NCI-H524 treated with DMSO at 0.1 percent for 48 hours (cell line): ENCODE measurements at places on chromosomes 3 and 15.
A peak's percentile ranks its signal among the peaks of the same experiment; 100 is the strongest.

GRCh38 chr3:128254066-128254590, 100.8 kb downstream of the EEFSEC start:
- no peak for DNase-seq

GRCh38 chr3:170848292-170848917, 21.6 kb downstream of the RPL22L1 start:
- DNase-seq = peak; percentile 8

- DNase-seq = no peak
These were observed 1013.1 kb downstream of the NTRK3 start for GRCh38 chr15:87243474-87243873.

- DNase-seq = no peak
These were observed 177.2 kb downstream of the ITPR1 start for GRCh38 chr3:4670352-4670751.

DNA sequence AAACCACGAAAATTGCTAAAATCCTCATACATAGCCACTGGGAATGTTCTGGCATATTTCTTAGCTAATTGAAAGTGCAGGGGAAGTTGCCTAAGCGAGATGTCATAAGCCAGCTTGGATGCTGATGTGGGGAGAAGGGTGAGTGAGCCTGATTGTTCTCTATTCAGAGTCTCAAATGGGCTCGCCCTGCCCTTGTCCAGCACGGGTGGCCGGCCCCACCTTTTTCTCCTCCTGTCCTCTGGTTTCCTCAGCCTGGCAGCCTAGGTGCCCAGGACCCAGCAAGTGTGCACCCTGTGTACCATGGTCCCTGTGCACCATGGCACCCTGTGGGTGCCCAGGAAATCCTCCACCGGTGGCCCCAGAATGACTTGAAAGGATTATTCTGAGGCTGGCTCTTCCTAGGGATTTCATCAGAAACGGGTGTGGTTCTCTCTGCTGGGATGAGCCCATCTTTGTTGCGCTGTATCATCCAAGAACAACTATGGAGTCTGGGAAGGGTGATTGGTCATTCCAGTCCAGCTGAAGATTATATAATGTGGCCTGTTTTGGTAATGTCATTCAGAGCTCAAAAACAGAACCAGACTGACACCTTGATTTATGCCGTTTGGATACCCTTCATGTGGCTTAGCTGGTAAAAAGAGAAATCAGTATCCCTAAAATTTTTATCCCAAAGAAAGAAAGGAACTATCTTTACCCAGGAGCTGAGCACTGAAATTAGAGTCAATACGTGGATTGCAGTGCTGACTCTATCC, 150.8 kb upstream of the BHLHE40 start:
- no peak for DNase-seq

- no peak for DNase-seq
These were observed 27.8 kb upstream of the TFG start for GRCh38 chr3:100681496-100681895.

DNA sequence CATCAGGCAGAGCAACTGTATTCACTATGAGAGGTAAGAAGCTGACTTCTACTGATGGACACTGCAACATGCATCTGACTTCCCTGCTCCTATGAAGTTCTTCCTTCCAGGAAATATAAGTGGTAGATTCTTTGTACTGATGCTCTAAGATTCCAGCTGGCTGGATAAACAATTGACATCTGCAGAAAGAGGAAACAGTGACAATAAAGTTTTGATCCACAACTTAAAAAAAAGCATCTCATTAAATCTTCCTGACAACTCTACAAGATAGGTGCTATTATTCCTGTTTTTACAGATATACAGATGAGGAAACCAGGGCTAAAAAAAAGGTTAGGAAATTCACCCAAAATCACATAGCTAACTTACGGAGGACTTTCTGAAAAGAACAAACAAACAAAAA, 142.8 kb downstream of the VPS13C start:
- no peak for DNase-seq

- no peak for DNase-seq
These were observed 88.6 kb downstream of the ATP8B4 start for GRCh38 chr15:50030456-50030855.

- DNase-seq = no peak
These were observed 5.0 kb downstream of the ZDHHC3 start for GRCh38 chr3:44970926-44971490.
